ENCODE measurements at places on chromosomes 3 and 15.

GRCh38 chr3:11544412-11545181, 99.1 kb downstream of the VGLL4 start:
- no peak for DNase-seq

- DNase-seq, result no peak
Measured at GRCh38 chr15:83287541-83288027, 3.1 kb upstream of the BNC1 start.

DNA sequence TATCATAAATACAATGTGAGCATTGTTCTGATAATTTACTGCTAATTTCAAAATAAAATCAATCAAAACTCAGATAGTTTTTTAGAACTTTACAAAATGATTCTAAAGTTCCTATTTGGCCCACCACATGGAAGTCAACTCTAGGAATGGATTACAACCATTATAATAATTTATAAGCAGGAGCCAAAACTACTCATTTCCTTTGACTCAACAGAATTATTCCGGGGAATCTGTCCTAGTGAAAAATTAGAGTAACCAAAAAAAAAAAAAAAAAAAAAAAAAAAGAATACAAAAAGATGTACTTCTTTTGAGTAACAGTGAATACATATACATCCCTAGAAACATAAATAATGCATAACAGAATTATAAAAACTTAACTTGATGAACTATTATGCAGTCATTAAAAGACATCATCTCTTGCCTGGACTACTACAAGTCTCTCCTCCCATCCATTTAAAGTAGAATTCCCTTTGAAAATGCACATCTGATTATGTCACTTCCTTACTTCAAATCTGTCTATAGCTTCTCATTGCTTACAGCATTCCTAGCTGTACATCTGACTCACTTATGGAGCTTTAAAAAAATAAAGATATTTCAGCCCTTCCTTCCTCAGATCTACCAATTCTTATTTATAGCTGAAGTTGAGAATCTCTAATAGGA, 43.4 kb downstream of the HDGFL3 start:
- DNase-seq, result no peak

GRCh38 chr3:155917781-155918180, 47.3 kb downstream of the GMPS start:
- no peak for DNase-seq

- DNase-seq, result peak; percentile 37
Measured at GRCh38 chr15:72319360-72319984, 485 bp downstream of the CELF6 start.

- no peak for DNase-seq
Measured at GRCh38 chr3:151276038-151276686, 2.2 kb downstream of the P2RY14 start.

All from hematopoietic multipotent progenitor cell treated with erythropoietin and hydrocortisone succinate and interleukin-3 and kit ligand, for 15 days (in vitro differentiated cells).